ENCODE measurements at places on chromosomes 7 and 10.

- no peak for DNase-seq
Measured at GRCh38 chr7:3266240-3266639, 34.8 kb upstream of the SDK1 start.

DNA sequence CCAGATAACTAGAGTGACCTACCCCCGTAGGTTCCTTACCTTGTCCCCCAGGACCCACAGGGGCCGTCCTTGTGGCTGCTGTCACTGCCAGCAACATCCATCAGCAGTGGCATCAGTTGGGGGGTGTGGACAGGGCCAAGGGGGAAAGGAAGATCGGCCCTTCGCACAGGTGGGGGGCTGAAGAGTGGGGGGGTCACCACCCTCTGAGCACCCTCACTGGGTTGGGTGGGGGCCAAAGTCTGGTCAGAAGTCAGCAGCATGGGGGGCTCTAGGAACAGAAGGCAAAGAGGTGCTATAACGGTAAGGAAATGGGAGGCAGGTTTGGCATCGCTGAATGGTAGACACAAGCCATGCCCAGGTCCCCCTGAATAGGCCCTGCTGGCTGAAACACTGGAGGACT, 4.6 kb downstream of the NOBOX start:
- DNase-seq, result no peak

DNA sequence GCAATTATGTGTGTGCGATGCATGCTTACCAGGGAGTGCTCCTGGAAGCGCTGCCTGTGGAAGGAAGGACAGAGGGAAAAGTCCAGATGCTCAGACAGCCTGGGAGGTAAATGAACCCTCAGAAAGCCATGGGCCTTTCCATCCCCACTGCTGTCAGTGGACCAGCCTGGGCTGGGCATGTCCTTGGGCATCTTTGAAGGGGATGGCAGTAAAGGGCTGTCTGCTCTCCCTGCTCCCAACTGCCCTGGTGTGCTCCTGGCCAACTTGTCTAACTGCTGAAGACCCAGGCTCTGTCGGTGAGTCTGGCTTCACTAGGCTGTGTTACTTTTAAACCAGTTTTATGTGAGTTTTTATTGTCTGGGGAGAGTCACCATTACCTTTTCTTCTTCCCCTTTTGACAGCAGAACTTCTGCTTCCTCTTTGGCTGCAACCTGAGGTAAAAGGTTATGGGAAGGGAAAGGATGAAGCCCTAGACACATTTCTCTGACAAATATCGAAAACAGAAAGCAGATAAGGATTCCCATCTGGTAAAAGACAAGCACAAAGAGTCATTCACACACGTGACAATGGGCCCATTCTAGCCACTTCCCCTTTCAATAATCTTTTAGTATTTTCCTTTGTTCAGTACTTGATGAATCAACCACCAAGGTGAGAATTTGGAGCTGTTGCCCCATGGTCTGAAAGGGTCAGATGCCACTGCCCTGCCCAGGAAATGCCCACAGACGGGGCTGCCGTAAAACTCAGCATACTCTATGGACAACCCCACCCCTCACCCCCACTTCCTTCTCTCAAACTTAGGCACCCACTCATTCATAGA, 27.6 kb upstream of the PIK3AP1 start:
- no peak for DNase-seq

GRCh38 chr7:94394437-94395140, at the start of gene COL1A2:
TSS of gene COL1A2 (plus strand) at chr7:94394895. CDS start at chr7:94395032, 137 bp downstream.
- DNase-seq, result peak; percentile 98

DNA sequence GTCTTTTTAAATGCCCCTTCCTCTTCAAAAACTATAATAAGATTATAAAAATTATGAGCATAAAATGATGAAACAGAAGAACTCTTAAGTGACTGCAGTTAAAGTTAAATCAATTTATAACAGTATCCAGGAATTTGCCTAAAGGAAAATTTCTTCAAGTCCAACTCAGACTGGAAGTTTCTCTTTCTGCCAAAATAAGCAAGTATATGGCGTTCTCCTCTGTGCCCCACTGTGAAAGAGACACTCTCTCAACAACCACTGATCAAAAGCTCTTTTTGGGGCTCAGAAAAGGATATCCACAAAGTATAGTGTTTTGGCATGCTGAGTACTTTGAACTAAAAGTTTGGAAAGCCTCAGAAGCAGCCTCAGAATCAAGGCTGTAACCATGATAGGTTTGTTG, 139.9 kb downstream of the SKIDA1 start:
- DNase-seq, result no peak

DNA sequence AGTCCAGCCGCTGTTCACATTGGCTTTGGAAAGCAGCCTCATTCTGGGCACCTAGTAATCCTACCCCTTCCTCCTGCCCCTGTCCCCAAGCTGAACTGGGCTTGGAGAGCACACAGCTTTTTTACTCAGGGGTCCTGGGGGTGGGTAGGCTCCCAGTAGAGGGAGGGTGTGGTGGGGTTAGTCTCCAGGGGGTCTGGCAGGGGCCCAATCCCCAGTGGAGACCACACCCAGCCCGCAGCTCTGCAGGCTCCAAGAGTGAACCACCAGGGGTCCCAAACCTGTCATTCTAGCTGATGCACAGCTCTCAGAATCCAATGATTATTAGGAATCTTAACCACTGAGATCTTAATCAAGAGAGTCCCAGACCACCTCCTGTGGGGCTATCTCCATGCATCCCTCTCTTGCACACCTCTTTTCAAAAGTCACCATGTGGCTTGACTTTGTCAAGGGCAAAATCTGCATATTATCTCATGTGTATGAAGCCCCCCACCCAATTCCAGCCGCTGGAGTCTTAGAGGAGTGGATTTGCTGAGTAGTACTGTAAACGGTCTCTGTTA, 2.7 kb downstream of the HOXA11 start:
- DNase-seq, result no peak

DNA sequence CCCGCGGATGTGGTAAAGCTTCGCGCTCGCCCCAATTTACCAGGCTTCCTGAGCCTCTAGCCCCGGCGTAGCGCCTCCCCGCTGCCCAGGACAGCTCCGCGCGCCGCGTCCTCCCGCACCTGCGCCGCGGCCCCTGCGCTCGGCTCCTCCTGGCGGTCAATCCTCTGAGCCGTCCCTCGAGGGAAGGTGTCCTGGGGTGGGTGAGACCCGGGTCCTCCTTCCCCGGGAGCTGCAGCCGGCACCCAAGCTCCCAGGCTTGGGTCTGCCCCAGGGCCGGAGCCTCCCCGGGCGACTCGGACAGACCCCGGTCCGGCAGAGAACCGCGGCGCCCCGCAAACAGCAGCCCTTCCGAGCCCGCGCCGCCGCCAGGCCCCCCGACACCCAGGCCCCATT, 512 bp downstream of the OSBPL3 start:
- DNase-seq, result no peak

- no peak for DNase-seq
Measured at GRCh38 chr10:117087521-117087920, 50.5 kb downstream of the VAX1 start.

DNA sequence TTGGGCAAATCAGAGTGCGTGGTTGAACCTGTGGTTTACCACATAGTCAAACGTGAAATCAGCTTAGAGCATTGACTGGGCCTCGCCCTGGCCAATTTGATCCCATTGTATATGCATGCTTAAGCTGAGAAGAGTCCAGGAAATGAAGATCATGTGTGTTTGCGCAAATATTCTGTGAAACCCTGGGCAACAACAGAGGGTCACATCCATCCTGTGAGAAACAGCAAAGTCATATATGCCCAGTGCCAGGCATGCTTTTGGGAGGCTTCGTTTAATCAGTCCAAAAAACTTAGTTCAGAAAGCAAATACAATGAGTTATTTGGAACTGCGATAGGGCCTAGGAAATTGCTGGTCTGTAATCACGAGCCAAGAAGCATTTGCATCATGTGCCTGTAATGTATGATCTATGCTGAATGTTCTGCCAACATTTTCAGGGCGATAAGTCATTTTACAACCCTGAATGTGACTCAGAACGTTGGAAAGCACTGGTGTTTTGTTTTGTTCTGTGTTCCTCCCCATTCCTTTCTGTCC, 412.1 kb upstream of the CELF2 start:
- peak; percentile 98 for DNase-seq

- no peak for DNase-seq
Measured at GRCh38 chr7:44798649-44799305, 2.3 kb downstream of the PPIA start.

DNA sequence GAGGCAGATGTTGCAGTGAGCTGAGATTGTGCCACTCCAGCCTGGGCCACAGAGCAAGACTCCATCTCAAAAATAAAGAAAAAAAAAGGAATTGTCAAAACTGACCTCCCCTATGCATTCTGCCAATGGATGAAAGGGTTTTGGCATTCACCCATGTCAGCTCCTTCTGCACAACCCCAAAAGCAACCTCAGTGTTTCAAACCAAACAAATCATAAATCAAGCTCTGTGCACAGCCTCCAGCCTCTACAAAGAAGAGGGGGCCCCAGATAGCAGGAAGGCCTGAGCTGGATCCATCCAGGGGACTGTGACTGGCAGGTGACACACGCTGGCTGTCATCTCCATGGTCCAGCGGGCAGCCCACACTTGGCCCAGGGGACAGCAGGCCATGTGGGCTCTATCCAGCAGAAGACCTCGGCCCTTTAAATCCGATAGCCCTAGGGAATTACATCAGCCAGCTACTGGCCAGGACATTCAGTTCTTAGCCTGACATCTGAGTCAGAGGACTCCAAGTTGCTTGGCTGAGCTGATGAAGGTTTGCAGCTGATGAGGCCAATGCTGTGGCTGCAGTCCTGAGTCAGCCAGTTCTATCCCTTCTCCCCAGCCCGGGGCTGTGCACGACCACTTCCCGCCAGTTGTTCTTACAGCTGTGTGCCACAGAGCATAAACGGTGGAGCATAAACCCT, 52.0 kb upstream of the FIGNL1 start:
- DNase-seq, result peak; percentile 99

GRCh38 chr10:49616421-49617101, 2.7 kb downstream of the CHAT start:
- DNase-seq, result no peak

DNA sequence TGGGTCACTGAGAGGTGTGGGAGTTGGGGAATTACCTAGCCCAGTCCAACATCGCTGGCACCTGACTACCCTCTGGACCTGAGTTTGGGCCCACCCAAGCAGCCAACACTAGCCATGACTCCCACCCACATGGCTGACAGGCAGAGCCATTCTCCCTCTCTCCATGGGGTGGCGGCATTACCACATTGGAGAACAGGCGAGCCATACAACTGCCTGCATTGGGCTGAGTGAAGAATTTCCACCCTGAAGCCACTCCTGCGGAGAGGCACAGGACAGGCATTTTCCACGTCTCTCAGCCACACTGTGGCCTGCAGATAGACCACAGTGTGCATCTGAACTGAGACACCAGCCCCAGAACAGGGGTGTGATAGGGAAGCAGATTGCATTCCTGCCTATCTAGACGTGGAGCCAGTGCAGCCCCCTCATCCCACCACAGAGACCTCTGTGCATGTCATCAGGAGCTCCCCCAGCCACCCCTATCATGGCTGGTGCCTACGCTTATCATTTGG, 58.2 kb upstream of the ANTXRL start:
- peak; percentile 39 for DNase-seq

DNA sequence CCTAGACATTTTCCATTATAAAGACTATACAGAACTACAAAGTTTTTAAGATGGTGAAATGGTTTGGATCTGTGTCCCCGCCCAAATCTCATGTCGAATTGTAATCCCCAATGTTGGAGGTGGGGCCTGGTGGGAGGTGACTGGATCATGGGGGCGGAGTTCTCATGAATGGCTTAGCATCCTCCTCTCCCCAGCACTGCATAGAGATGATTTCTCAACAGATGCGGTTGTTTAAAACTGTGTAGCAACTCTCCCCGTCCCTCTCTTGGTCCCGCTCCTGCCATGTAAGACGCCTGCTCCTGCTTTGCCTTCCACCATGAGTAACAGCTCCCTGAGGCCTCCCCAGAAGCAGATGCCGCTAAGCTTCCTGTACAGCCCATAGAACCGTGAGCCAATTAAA, 1.6 kb downstream of the FAM133B start:
- no peak for DNase-seq

DNA sequence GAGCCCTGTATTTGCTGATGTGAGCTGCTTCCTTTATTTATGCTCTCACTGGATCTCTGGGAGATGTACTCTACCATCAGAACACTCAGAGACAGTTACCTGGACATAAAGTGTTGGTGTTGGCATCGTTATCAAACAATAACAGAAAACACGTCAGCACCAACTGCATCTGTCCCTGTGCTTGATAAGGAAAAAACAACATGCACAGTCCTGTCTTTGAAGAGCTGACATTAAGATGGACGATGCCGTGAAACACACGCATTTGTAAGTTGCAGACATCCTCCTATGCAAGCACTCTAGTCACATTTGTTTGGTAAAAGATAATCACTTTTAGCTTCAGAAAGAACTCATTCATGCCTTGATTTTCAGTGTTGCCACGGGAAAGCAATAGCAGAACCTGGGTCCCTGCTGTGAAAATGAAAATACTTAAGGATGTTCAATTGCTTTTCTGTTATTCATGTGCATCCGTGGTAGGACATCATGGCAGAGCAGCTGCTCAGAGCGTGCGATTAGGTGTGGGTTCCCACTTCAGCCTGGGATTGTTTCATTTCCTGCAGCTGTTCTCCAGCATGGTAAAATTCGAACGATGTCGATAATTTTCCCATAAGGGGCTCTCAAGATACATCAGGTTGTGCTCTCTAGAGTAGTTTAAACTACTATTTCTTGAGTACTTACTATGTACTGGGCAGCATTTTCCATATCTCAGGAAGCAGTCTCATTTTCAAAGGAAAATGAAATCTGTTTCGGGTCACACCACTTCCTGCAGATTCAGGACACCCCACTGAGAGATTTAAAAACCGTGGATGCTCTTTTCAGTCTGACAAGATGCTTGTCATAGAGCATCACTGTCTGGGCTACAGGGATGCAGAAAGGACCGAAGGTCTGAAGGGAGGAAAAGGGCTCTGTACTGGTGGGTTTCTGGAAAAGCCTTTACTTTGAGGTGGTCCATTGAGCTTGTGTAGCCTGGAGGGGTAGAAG, 248.7 kb downstream of the CAMK1D start:
- no peak for DNase-seq

- no peak for DNase-seq
Measured at GRCh38 chr7:30090111-30090510, 44.7 kb upstream of the MTURN start.

DNA sequence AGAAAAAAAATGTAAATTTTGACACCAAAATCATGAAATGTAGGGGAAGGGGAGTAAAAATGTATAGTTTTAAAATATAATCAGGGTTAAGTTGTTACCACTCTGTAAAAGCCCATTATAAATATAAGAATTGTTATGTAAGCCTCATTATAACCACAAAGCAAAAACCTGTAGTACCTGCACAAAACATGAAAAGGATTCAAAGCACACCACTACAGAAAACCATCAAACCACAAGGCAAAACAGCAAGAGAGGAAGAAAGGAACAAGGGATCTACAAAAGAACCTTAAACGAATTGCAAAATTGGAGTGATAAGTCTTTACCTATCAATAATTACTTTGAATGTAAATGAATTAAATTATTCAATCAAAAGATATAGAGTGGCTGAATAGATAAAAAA, 41.0 kb upstream of the CDK6 start:
- no peak for DNase-seq

DNA sequence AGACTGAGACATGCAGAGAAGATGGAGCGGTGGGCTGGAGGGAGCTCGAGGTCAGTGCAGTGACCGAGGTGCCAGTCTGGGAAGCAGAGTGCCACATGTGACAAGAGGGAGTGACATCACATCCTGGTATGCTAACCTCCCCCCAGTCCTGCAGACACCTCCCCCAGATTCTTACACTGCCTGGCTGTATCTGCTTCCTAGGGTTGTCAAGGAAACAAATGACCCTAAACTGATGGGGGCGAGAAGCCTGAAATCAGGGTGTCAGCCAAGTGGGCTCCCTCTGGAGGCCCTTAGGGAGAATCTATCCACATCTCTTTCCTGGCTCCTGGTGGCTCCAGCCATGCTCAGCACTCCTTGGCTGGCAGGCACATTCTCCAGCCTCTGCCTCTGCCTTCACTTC, 316.1 kb upstream of the ZMIZ1 start:
- DNase-seq, result no peak

GRCh38 chr7:91827169-91827568, 53.3 kb downstream of the MTERF1 start:
- DNase-seq, result no peak

Measured in fibroblast of the conjunctiva (primary cell).